ENCODE measurements at places on chromosomes 2 and 18.

- H3K27me3 ChIP-seq, result 0 out of 2 replicates have a peak, but pooled peaks cover 2% of the 10 kb centered on the region
- H3K4me1 ChIP-seq, result peaks cover 45% of the 10 kb centered on the region
- 0 out of 2 replicates have a peak, but pooled peaks cover 4% of the 10 kb centered on the region for H3K36me3 ChIP-seq
- peak within 1 kb of the TSS; percentile 88 for H3K4me3 ChIP-seq
Measured at GRCh38 chr2:69914950-69915945, at the start of gene MXD1. Gene MXD1, plus strand, starts transcription at chr2:69915109. Its CDS starts 222 bp downstream, at chr2:69915331.

DNA sequence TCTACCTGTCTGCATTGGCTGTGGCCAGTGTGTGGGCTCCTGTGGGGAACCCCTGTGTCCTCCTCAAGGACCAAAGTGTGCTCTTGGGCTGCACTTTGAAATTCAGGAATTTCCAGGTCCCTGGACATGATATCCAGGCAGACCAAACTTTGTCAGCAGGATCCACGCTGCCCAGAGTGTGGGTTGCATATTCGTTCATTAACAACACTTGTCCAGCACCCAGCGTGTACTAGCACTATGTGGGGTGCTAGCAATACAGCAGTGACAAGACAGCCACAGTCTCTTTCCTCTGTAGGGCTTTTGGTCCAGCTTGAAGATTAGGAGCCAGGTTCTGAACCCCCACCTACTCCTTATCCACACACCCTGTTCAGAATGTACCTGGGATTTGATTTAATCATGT lies 304.5 kb downstream of the ZNF521 start:
- peaks cover 8% of the 10 kb centered on the region for H3K27me3 ChIP-seq
- H3K4me3 ChIP-seq, result no peak overlapping the region
- H3K4me1 ChIP-seq, result no peaks in the 10 kb centered on the region
- no peak for DNase-seq
- peaks cover 5% of the 10 kb centered on the region for H3K36me3 ChIP-seq

GRCh38 chr18:48279312-48279711 lies 129.9 kb downstream of the ZBTB7C start:
- no peaks in the 10 kb centered on the region for H3K4me1 ChIP-seq
- H3K36me3 ChIP-seq, result no peaks in the 10 kb centered on the region
- H3K27me3 ChIP-seq, result peaks cover 13% of the 10 kb centered on the region
- no peak for DNase-seq
- no peak overlapping the region for H3K27ac ChIP-seq

DNA sequence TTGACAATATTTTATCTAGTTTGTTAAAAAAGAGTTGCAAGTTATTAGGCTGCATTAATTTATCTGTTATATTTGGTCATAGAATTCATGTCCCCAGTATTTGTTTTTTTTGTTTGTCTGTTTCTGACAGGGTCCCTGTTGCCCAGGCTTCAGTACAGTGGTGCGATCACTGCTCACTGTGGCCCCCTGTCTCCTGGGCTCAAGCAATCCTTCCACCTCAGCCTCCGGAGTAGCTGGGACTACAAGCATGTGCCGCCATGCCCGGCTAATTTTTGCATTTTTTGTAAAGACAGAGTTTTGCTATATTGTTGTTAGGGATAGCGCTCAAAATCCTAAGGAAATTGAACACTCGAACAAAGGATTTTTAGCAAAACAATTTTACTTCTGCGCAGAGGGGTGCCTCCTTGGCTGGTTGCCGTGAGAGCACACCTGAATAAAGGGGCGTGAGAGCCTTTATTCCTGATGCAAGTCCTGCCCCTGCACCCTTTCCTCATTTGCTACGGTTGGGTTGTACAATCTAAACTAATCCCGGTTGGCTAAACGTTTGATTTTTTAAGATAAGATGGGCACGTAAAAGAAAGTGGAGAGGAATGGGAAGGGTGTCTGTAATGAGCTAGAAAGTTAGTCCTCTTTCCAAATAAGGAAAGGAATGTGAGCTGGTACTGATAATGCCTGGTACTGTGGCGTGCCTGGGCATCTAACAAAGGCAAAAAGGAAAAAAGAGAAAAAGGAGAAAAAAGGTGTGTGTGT lies 65.5 kb downstream of the COMMD1 start:
- H3K27ac ChIP-seq, result no peak overlapping the region
- no peaks in the 10 kb centered on the region for H3K36me3 ChIP-seq
- no peak for DNase-seq

DNA sequence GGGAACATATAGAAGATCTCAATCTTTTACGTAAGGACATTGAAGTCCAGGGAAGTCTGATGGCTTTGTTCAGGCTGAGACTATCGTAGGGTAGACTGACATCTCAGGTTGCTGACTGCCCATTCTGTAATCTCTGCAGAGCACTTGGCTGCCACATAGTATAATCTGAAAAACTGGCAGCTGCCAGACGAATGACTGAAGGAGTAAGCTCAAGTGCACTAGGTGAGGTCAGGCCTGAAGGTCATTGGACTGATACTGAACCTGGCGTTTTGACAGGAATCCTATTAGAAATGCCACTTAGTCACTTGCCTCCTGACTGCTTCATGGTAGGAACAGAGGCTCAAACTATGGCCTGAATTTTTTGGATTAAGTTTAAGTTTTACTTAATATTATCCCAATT lies 23.5 kb downstream of the GPD2 start:
- DNase-seq, result no peak
- H3K27me3 ChIP-seq, result no peaks in the 10 kb centered on the region
- no peak overlapping the region for H3K4me3 ChIP-seq
- no peaks in the 10 kb centered on the region for H3K36me3 ChIP-seq
- no peak overlapping the region for H3K27ac ChIP-seq

DNA sequence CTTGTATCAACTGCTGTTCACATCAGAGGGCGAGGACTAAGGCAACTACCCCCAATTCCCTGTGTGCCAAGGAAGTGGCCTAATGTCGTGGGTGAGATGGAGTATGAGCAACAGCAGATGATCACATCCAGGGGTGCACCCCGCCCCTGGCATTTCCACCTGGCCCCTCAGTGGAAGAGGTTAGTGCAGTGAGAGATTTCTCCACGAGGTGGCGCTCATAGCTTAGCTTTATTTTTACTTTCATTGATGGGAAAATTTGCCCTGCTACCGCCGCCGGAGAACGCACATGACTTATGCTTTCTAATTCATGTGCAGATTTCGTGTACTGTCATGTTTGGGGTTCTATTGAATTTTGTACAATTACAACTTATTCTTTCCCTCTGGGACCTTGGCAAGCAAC lies 470.6 kb upstream of the MEX3C start:
- peak; percentile 2 for DNase-seq
- H3K27me3 ChIP-seq, result peaks cover 5% of the 10 kb centered on the region
- H3K4me1 ChIP-seq, result no peaks in the 10 kb centered on the region
- H3K27ac ChIP-seq, result no peak overlapping the region
- no peak overlapping the region for H3K4me3 ChIP-seq
- no peaks in the 10 kb centered on the region for H3K36me3 ChIP-seq

- H3K27ac ChIP-seq, result no peak overlapping the region
- no peaks in the 10 kb centered on the region for H3K36me3 ChIP-seq
- H3K4me1 ChIP-seq, result no peaks in the 10 kb centered on the region
- DNase-seq, result no peak
Measured at GRCh38 chr2:193776988-193777387, 1582.3 kb upstream of the TMEFF2 start.

- DNase-seq, result no peak
- H3K36me3 ChIP-seq, result peaks cover 6% of the 10 kb centered on the region
- peaks cover 39% of the 10 kb centered on the region for H3K4me1 ChIP-seq
- peak overlapping the region; percentile 29 for H3K27ac ChIP-seq
Measured at GRCh38 chr2:56449449-56449860, 265.7 kb downstream of the CCDC85A start.

DNA sequence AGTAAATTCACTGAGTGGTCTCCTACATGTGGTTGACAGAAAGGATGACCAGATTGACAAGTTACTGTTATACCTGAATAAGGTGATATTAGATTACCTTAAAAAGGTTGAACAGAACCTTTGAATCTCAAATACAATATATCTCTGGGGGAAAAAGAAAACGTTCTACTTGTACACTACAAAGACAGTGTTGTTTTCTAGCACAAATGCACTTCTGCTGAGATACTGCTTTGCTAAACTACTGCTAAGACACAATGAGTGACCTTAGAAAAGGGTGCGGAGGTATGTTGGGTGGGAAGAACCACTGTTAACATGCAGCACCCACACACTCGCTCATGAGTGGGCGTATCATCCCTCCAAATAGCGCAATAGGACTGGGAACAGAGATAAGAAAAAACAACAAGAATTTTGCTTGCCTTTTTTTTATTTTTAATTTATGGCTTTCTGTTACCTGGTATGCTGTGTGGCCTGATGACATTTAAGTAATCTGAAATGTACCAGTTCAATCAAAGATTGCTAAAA lies 6.1 kb downstream of the BCL2 start:
- H3K36me3 ChIP-seq, result no peaks in the 10 kb centered on the region
- H3K27ac ChIP-seq, result no peak overlapping the region
- H3K4me1 ChIP-seq, result peaks cover 7% of the 10 kb centered on the region
- peaks cover 46% of the 10 kb centered on the region for H3K27me3 ChIP-seq

- H3K4me3 ChIP-seq, result no peak overlapping the region
- H3K27ac ChIP-seq, result no peak overlapping the region
- H3K27me3 ChIP-seq, result peaks cover 1% of the 10 kb centered on the region
- H3K4me1 ChIP-seq, result peaks cover 36% of the 10 kb centered on the region
Measured at GRCh38 chr2:217433522-217433921, 569.3 kb downstream of the TNS1 start.

DNA sequence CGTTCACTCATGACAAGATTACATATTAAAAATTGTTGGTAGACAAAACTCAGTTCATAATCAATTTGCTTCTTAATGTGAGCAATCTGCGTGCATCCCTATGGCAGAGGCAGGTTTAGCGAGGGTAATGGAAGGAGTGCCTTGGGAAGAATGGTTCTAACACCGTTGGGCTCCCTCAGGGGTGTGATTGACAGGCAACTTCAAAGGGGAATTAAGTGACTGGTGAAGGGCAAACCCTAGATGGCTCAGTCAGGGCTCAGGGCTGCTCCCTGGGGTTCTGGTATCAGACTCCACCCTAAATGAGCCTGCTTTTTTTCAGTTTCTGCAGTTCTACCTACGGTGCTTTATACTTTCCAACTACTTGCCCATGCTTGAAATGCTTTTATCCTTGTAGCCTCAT lies 419.5 kb upstream of the CELF4 start:
- DNase-seq, result no peak
- no peak overlapping the region for H3K27ac ChIP-seq
- H3K4me1 ChIP-seq, result no peaks in the 10 kb centered on the region
- no peaks in the 10 kb centered on the region for H3K36me3 ChIP-seq
- no peak overlapping the region for H3K4me3 ChIP-seq

GRCh38 chr2:209471037-209471436 lies 47.2 kb downstream of the MAP2 start:
- no peaks in the 10 kb centered on the region for H3K27me3 ChIP-seq
- DNase-seq, result peak; percentile 13
- H3K36me3 ChIP-seq, result no peaks in the 10 kb centered on the region
- peaks cover 51% of the 10 kb centered on the region for H3K4me1 ChIP-seq

DNA sequence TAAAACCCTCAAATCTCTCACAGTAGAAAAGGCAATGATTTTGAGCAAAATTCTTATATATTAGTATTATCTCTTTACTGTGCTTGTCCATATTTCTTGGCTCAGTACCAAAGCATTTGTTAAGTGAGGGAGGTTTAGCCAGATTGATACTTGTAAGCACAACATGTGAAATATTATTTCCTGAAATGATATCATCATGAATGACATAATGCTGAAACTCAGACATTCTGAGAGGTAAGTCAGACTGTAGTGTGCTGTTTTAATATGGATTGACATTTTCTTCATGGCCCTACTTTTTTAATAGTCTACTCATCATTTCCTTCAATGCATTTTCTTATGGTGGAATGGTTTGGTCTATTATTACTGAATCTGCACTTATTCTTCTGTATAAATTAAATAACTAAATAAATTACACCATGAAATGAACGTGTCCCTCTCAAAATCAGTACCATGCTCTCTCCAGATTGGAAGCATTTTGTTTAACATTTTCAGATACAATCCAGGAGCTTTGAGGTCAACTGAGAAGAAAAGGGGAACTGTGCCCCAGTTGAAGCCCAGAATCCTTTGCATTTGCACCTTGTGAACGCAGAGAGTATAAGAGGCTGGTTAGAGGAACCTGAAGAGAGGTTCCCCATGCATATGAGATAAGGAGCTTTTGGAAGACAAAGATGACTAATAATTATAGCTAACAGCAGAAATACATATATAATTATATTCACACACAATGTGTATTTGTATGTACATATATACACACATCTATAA lies 50.1 kb upstream of the CRACDL start:
- no peak overlapping the region for H3K27ac ChIP-seq
- no peaks in the 10 kb centered on the region for H3K27me3 ChIP-seq
- H3K4me3 ChIP-seq, result no peak overlapping the region
- DNase-seq, result no peak
- H3K36me3 ChIP-seq, result no peaks in the 10 kb centered on the region

DNA sequence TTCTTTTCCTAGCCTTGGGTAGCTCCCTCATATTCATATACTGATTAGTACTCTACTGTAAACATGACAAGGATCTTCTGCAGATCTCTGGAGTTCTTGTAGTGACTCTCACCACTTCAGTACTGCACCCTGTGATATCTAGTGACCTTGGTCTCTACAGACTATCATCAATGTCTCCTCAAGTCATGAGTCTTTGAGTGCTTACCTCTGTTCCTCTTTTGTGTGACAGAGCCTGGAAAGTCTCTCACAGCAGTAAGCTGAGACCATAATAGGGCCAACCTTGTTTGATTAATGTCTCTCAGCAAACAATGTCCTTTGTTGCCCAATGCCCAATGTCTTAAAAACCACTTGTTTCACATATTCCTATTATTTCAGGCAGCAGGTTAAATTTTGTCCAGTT lies 34.2 kb upstream of the BAZ2B start:
- no peaks in the 10 kb centered on the region for H3K4me1 ChIP-seq
- no peak overlapping the region for H3K27ac ChIP-seq
- H3K27me3 ChIP-seq, result no peaks in the 10 kb centered on the region
- DNase-seq, result no peak
- no peak overlapping the region for H3K4me3 ChIP-seq

- DNase-seq, result no peak
- no peak overlapping the region for H3K4me3 ChIP-seq
- H3K27ac ChIP-seq, result no peak overlapping the region
- no peaks in the 10 kb centered on the region for H3K27me3 ChIP-seq
- no peaks in the 10 kb centered on the region for H3K36me3 ChIP-seq
Measured at GRCh38 chr18:39190508-39190907, 1624.9 kb upstream of the CELF4 start.

DNA sequence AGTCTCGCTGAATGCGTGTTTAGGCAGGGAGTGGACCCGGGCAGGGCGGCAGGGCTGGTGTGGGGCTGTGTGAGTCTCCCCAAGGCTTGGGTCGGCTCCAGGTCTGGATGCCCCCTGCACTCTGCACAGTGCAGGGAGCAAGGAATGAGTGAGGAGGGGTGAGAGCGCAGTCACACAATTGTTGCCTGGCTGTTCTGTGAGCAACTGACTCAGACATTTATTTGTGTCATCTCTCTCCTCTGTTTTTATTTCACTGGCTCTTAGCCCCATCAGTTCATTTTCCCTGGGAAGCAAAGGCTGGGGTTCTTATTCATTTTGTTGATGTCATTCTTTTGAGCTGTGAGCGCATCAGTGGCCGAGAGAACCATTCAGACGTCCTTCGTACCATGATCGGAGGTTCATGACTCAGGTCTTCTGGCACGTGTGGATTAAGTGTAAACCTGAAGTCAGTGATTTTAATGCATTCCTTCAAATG lies 61.1 kb downstream of the GATA6 start:
- peaks cover 28% of the 10 kb centered on the region for H3K4me1 ChIP-seq
- H3K36me3 ChIP-seq, result no peaks in the 10 kb centered on the region
- DNase-seq, result peak; percentile 73
- H3K4me3 ChIP-seq, result peak overlapping the region; percentile 21
- H3K27ac ChIP-seq, result peak overlapping the region; percentile 72

GRCh38 chr2:235864733-235865515 lies 303.3 kb downstream of the GBX2 start:
- no peak overlapping the region for H3K27ac ChIP-seq
- DNase-seq, result no peak
- H3K4me1 ChIP-seq, result peaks cover 6% of the 10 kb centered on the region

Measured in HFFc6 (cell line).